ENCODE measurements at places on chromosomes 12 and 14. TPM values are rescaled to one million over a fixed set of nuclear protein-coding genes. Genes with fewer than 3 reads are reported as not detected.

Gene CDK4
- total RNA-seq = 55.5 TPM

Gene MGST1
- 107 TPM for total RNA-seq

Gene TMEM229B
- 3.3 TPM for total RNA-seq

Gene OR4N2
- total RNA-seq = not detected

Gene MARK3
- 59.0 TPM for total RNA-seq

Gene FLVCR2
- total RNA-seq = 16.4 TPM

Gene TAPBPL
- 25.2 TPM for total RNA-seq

Gene OAS2
- total RNA-seq = 1.2 TPM

Gene FBLN5
- total RNA-seq = 44.3 TPM

Gene ITGA5
- 16.3 TPM for total RNA-seq

Gene DAD1
- 110 TPM for total RNA-seq

Gene LRP1-AS
- not detected for total RNA-seq

Gene RD3L
- not detected for total RNA-seq

Gene FAM186B
- 1.9 TPM for total RNA-seq

Gene RPL10L
- total RNA-seq = not detected

Gene SLC10A1
- not detected for total RNA-seq

Gene MYH6
- total RNA-seq = not detected

Gene GPR84
- 0.52 TPM for total RNA-seq

Gene SLC25A47
- 1.4 TPM for total RNA-seq

Gene OXA1L
- 107 TPM for total RNA-seq

Gene CLECL1
- total RNA-seq = not detected

Gene GIT2
- total RNA-seq = 44.7 TPM

Gene NEUROD4
- total RNA-seq = not detected

Gene EPYC
- not detected for total RNA-seq

Gene ARMH4
- total RNA-seq = 3.9 TPM

Gene NEDD1
- 15.9 TPM for total RNA-seq

Gene FAM161B
- 2.1 TPM for total RNA-seq

Gene MIP
- not detected for total RNA-seq
